ENCODE measurements at places on chromosomes 3 and 15.

GRCh38 chr15:89321521-89322410 is 12.9 kb downstream of the POLG start:
- DNase-seq: no peak

DNA sequence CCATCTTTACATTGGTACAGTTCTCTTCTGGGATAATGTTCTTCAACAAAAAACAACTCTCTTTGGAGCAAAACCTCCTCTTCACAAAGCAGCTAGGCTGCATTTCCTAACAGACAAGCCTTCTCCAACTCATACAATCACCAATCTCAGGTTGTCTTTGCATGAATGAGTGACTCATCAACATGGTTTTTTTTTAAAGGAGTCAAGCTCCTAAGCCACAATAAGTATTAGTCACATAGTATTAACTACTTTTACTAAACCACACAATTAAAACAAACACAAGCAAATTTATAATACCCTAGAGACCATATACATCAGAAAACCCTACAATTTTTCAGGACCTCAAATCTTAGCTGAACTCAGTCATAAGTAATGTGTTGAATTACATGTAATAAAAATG is 137.4 kb downstream of the TBC1D5 start:
- no peak for DNase-seq

DNA sequence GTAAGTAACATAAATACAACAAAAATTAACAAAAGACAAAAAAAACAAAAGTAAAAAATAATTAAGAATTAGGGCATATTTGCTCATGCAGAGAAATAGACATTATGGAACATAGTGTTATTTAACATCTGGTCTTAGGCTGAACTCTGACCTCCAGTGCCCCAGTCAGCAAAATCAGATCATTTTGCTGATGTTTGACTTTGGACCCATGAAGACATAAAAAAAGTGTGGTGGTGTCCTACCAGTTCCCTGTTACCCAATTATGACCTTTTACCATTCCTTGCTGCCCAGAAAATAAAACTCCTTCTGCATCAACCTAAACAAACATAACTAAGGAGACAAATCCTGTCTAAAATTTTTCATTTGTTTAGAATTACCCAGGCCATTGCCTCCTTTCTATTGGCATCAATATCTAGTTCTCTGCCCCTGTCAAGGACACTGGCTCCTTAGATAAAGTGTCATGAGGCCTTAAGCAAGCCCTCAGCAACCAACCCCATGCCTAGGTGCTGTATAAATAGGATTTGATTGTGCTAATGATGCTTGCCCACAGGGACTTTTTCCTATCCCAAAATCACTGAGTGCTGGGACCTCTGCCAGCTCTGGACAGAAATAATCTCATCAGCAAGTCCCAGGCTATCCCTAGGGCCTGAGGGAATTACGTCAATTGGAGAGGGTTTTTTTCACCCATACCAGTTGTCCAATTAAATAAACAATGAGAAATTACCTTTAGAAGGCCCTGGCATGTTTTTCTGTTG is 334.5 kb upstream of the UMPS start:
- no peak for DNase-seq

GRCh38 chr15:62912808-62913207 is 129.7 kb upstream of the TPM1 start:
- no peak for DNase-seq

- DNase-seq: no peak
Measured at GRCh38 chr3:49377483-49377882, 19.3 kb upstream of the GPX1 start.

Measured in mucosa of gallbladder (tissue), 1 donor.